ENCODE measurements at places on chromosomes 1 and 21.

- DNase-seq = no peak
These were observed 28.6 kb downstream of the EBNA1BP2 start for GRCh38 chr1:43143441-43143888.

DNA sequence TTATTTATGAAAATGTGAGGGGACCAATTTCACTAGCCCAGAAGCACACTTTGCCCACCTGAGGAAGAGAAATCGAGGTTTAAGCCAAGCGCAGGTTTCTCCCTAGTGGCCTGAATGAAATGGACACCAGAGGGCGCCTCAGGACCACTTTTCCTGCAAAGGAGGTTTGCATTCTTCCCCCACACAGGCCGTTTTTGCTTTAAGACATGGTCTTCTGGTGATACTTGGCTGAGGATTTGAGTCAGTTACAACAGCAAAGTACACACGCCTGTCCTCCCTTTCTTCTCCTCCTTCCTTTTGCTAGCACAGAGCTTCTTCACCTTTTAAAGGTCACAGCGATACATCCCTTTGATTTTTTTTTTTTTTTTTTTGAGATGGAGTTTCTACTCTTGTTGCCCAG is 5.4 kb downstream of the PLA2G2E start:
- DNase-seq = peak; percentile 90

DNA sequence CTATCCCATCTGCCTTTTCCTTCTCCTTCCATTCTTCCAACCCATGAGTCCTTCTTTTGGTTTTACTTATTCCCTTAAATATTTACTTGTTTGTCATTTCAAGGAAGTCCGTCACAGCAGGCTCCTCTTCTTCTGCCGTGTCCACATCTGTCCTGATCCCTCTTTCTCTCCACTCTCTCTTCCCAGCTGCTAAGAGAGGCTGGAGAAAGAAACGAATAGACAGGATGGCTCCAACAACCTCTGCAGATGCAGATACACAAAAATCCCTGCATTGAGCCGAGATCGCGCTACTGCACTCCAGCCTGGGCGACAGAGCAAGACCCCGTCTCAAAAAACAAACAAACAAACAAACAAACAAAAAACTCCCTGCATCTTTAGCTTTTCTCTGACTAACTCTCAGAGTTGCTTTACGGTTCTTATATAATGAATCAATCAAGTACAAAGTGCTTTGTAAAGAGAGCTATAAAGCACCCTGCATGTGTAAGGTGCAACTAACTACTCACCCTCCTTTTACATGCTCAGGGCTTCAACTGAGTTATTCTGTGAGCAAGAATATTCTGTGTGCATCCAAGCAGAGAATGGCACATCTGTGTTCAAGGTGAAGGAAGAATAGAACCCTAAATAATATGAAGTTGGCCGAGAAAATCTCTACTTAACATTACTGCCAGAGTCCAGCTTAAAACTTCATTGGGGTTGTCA is 3.8 kb upstream of the SAMD13 start:
- DNase-seq = no peak

DNA sequence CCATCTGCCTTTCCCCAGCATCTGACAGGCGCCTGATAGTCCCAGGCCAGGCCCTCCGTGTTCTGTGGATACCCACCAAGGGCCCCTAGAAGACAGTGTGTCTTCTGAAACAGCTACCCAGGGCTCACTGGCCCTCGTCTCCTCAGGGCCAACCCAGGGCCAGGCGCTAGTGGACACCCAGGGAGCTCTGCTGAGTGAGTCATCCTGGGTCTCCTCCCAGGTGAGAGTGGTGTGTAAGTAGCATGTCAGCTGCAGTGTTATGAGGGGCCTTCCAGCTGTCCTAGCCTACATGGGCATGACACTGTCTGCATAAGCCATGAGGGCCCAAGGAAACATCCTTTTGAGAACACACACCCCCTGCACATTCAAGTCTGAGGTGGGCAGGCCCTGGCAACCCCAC is 36.7 kb downstream of the CHD5 start:
- DNase-seq = no peak

GRCh38 chr1:152546704-152547103 is 19.9 kb downstream of the LCE3E start:
- DNase-seq = no peak

DNA sequence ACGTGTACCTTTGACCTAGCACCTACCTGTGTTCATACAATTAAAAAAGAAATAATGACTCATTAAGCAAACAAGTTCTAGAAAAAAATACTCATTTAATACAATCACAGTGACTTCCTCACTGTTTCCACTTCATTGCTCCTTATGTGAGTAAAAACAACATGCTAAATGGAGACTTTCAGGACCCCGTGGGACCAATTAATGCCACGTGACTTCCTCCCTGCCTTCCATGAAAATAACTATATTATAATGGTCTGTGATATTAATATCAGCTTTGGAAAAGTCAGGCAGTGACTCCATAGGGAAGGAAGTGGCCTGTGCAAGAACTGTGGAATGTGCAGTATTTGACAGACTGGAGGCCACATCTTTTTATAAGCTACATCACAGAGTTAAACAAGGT is 337.8 kb downstream of the HLX start:
- peak; percentile 42 for DNase-seq

DNA sequence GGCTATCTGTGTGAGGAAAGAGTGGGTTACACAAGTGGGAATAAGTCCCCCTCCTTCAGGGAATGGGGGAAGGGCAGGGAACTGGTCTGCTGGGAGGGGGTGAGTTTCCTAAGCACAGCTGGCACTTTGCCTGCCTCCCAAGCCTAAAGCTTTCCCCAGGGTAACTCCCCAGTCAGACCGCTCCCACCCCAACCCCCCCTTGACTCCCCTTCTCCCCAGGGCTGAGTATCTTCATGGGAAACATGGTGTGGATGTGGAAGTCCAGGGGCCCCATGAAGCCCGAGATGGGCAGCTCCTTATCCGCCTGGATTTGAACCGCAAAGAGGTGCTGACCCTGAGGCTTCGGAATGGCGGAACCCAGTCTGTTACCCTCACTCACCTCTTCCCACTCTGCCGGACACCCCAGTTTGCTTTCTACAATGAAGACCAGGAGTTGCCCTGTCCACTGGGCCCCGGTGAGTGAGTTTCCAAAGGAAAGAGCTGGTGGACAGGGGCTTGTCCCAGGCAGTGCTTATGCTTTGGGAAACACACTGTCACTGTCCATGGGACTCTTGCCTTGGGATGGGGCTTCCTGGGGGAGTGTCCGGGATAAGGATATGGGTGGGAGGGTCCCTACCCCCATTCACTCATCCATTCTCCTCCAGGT is 14.9 kb downstream of the MOV10 start:
- DNase-seq = no peak

DNA sequence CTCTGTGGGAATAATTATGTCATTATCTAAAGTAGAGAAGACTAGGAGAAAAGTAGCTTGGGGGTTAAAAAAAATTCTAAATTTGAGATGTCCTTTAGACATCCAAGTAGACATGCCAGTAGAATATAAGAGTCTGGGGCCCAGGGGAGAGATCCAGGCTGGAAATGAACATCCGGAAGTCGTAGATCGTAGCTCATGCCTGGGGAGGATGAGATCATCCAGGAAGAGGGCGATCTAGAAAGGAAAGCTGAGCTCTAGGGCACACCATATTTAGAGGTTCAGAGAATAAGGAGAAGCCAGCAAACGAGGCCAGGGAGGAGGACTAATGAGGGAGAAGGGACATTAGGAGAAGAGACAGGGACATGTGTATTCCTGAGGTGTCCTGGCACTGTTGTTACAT is 12.2 kb downstream of the NGF start:
- no peak for DNase-seq

GRCh38 chr1:208603721-208604120 is 359.5 kb upstream of the PLXNA2 start:
- DNase-seq = no peak

- DNase-seq = peak; percentile 29
These were observed 519 bp downstream of the RERE start for GRCh38 chr1:8816831-8817411.

DNA sequence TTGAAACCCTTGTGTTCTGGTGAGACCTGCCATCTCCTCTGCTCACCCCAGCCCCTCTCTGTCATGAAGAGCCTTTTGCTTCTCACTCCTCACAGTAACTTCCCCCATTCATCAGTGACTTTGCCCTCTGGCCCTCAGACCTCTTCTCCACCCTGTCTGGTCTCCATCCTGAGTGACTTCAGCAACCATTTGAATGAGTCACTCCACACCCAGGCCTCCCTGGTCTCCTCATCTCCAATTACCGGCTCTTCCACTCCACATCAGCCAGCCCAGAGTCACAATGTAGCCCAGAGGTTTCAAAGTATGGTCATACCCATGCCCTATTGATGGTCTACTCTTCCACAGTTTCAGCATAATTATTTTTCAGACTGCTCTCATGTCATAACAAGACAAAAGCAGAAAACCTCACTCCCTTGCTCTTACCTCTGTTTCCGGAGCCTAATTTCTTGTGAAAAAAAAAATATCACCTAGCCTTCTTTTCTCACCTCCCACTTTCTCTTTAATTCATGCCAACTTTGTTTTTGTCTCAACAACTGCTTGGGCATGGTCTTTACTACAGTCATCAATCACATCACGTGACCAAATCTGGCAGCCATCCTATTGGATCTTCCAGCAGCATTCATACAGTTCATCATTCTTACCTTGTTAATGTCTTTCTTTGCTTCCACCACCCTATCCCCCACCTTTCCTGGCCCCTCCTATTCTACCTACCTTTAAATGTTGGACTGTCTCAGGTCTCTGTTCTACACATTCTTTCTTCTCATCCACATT is 35.6 kb upstream of the NEK7 start:
- DNase-seq = peak; percentile 79

- no peak for DNase-seq
These were observed 904 bp downstream of the GJB3 start for GRCh38 chr1:34781844-34782391.

DNA sequence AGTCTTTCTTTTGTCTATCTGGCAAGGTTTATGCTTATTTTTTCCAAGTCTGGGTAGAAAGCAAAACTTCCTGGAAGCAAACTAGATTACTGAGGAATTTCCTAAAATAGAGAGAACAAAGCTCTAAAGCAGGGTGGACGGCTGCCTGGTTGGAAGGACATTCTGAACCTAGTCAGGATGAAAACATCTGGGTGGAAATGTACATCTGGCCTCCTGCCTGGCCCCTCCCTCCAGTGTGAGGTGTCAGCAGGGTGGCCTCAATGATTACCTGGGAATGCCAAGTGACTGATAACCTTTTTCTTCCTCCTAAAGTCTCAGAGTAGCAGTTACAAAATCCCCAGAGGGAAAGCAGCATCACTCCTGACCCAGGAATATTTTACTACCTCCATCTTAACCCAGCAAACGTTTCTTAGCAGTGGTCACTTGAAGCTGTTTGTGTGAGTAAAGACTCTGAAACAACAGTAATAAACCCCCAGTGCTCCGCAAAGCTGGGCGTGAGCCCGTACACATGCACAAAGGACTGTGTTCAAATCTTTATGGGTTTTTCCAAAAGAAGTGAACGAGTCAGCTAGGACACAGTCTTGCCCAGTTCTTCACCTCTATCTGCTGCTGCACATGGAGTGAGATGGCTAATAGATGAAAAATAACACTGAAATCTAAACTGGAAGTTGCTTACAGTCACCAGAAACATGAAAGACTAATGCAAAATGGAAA is 18.9 kb downstream of the ANGPTL7 start:
- DNase-seq = no peak

DNA sequence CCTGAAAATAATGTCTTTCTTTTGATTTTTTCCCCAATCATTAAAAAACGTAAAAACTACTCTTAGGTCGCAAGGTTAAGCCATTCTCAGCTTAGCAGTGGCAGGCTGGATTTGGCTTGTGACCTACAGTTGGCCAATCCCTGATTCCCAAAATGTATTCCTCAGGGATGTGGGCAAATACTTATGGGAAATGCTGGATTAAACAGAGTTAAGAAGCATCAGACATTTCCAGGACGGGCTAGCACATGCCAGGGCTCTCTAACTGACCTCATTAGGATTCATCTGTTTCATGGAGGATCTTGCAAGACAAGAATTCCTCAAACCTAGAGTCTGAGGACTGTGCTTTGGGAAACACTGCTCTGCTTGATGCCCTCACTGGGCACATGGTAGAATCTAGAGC is 982 bp upstream of the IL24 start:
- no peak for DNase-seq

DNA sequence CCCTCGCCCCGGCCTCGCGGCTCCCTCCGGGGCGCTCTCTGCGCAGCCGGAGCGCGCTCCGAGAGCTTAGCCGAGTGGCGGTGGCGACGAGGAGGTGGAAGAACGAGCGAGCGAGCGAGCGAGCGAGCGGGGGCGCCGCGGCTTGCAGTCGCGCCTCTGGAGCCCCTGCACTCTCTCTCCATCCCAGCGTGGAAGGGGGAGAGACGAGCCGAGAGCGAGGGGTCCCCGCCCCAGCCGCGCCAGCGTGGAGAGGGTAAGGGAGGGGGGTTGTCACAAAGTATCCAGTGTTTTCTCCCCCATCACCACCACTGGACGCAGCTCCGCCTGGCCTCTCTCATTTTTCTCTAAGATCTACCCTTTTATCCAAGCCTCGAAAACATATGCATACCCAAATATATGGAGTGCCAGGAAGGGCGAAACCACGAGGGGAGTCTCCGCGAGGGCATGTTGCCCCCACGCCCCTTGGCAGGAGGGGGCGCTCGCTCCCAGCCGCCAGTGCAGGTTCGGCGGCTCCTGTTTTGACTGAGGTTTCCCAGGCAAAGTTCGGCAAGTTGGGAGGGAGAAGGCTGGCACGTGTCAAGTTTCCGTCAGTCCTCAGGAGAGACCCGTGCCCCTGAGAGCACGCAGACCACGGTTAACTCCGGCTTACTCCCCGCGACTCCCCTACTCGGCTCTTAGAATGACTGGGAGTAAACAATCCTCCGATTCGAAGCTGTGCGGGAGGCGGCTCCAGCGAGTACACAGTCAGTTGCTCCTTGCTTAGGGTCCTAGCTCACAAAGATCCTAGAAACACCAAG is 569 bp upstream of the DAB1 start:
- DNase-seq = peak; percentile 88

GRCh38 chr1:90831910-90832309 is 114.8 kb upstream of the BARHL2 start:
- no peak for DNase-seq

DNA sequence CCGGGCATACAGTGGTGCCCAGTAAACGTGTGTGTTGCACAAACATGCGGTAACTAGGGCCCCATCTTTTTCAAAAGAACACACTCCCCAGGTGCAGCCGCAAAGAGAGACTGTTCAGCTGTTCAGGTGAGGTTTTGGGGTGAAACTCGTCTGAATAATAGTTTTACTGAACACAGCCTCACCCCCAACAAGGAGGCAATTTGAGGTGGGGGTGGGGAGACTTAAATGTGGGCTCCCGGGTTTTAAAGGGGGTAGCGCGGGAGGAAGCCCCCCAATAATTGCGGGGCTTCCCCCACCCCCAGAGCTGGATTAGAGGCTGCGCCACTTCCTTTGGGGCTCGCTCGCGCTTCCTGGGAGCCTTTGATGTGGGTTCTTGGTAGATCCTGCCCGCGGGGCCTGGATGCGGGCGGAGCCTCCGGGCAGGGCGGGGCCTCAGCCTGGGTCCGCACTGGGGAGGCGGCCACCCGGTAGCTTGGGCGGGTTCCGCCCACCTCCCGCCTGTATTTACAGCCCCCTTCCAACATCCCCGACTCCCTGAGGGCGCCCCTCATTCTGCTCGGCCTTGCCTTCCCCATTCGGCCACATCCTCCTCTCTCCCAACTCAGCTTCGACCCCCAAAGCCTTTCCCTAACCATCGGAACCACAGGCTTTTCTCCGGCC is 6.4 kb upstream of the EPHA2 start:
- no peak for DNase-seq

GRCh38 chr1:89147678-89148658 is 22.1 kb upstream of the GBP2 start:
- DNase-seq = no peak

GRCh38 chr1:101233495-101233894 is 3.3 kb upstream of the S1PR1 start:
- DNase-seq = no peak

All from GM03348 (cell line).